ENCODE measurements at places on chromosomes 1 and 21.

DNA sequence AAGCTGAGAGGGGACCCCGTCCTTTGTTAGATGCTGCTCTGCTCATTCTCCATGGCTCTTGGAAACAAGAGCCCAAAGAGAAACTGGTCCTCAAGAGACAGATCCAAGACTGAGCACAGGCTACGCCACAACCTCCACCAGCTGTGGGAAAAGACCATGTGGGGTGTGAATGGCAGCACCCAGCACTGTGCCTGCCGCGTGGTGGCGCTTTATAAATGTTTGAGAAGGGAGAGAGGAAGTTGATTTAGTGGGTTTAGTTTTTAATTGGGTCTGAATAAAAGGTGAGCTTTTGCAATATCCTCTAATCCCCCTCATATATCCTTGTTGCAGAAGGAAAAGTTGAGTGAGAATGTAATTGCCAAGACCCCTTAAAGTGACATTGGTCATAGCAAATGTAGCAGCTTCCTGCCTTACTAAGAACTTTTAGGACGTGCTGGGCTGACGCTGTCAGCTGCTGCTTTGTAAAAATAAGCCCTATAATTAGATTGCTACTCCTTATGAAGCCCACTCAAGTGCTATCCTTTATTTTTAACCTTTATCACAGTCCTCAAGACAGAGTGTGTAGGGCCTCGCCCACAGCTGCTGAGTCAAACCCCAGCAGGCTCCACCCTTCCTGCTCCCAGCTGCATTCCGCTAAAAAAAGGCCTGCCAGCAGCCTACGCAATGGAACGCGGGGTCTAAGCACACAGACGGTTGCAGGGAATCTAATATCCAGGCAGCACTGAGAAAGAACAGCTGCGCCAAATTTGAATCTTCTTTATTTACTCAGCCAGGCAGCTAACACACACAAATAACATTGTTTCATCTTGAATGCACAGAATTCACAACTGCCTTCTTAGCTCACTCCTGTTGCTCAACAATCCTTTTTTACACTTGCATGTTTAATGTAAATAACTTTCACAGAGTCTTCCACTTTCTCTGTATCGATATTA, 47.4 kb upstream of the PRDX6 start:
- peak; percentile 42 for DNase-seq

- DNase-seq: no peak
Measured at GRCh38 chr1:119966020-119966419, 69.7 kb upstream of the ADAM30 start.

- DNase-seq: no peak
Measured at GRCh38 chr1:24236789-24237371, 49.8 kb upstream of the IFNLR1 start.

DNA sequence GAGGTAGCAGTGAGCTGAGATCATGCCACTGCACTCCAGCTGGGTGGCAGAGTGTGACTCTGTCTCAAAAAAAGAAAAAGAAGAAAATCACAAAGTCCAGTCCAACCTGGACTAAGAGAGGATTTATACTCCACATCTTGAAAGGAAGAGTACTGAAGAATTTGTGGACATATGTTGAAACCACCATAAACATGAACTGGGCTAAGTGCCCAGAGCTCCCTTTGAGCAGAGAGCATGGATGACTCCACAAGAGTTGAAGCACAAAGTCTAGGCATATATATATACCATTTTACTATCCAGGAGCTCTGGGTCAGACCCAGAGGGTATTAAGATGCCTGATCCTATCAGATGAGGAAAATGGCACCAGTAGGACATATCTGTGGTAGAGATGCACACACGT, 86.6 kb downstream of the OMA1 start:
- no peak for DNase-seq

DNA sequence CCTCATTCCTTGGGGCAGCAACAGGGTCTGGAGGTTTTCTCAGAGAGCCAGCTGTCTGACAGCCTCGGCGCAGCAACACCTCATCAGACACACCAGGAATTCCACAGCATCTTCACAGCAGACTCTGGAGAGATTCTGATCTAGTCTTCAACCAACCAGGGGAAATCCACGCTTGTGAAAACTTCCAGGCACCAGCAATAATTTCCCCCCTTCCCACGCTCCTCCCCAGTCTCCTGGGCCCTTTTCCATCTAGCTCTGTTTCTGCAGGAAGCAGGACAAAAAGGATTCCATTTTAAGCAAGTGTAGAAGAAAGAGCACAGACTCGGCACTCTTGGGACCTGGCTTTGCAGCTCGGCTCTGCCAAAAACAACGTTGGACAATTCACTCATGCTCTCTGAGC, 44.3 kb upstream of the CAPZB start:
- DNase-seq: no peak

DNA sequence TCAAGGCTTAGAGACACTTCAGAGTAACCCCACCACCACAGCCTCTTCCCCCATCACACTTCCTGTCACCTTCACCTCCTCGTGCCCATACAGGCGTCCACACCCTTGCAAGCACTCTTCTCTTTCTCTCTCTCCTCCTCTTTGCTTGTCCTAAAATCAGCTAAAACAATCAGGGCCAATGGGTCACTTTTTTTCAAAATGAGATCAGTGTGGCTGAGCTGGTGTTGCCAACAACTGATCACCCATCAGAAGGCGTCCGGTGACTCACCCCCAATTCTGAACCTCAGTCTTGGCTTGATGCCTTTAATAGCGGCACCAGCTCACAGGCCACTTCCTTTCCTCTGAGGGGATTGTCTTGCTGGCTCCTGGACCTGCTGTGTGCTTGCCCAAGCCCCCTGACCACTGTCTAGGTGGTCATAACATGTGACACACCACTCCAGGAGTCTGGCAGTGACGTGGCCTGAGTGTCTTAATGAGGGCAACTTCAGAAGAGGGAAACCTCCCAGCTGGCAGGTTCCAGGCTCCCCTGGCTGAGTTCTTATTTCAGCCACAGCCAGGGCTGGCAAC, 1.6 kb downstream of the DRAXIN start:
- DNase-seq: no peak

GRCh38 chr21:15293240-15293639, 228.4 kb upstream of the NRIP1 start:
- no peak for DNase-seq

GRCh38 chr1:101967871-101968270, 28.9 kb downstream of the OLFM3 start:
- no peak for DNase-seq

DNA sequence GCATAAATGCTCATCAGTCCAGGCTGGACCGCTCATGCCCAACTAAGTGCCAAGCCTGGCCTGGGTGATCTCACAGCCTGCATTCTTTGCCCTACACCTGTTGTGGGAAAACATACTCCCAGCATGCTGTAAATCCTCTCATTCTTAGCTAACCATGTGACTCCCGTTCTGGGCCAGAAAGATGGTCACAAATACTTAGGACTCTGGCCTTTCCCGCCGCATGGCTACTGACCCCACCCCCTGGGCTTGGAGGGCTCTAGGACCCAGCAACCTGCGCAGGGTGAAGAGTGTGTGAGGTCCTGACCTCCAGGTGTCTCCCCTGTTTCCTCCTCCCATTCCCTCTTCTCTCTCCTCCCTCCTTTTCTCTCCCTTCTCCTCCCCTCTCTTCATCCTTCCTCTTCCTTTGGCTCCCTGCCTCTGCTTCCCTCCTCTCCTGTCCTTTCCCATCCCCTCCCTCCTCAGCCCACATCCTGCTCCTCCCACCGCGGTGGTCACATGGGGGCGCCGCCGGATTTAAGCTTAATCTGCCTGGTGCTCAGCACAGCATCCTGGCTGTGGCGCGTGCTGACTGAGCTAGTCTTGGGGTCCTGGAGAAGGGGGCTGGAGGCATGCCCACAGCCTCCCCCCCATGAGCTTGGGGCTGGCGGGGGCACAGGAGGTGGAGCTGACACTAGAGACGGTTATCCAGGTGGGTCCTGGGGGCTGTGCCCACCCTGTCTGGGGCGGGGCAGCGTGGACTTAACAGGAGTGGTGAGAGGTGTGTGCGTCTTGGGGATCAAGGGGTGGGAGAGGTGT, at the start of gene CROCC:
CROCC (plus strand) TSS at position 541 of the 795 bp plus-strand sequence; CDS start at position 629, 88 bp downstream.
- no peak for DNase-seq

- no peak for DNase-seq
Measured at GRCh38 chr1:114620419-114620818, 39.0 kb upstream of the BCAS2 start.

DNA sequence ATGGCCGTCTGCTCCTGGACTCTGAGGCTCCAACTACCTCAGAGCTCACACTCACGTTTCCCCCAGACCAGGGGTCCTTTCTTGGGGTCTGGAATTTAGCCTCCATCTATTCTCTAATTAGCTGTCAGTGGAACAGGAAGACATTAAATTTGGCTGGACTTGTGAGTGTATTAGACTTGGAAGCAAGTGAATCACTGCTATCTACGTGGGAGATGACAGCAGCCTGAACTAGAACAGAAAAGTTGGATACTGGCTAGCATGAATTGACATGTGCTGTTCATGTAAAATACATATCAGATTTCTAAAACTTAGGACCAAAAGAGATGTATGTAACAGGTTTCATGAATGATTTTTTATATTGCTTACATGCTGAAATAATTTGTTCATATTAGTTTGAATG, 28.0 kb downstream of the TAF5L start:
- no peak for DNase-seq

DNA sequence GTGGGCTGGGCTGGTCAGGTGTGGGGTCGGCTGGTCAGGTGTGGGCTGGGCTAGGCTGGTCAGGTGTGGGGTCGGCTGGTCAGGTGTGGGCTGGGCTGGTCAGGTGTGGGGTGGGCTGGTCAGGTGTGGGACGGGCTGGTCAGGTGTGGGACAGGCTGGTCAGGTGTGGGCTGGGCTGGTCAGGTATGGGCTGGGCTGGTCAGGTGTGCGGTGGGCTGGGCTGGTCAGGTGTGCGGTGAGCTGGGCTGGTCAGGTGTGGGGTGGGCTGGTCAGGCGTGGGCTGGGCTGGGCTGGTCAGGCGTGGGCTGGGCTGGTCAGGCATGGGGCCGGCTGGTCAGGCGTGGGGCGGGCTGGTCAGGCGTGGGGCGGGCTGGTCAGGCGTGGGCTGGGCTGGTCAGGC, 6.3 kb upstream of the FNDC10 start:
- no peak for DNase-seq

DNA sequence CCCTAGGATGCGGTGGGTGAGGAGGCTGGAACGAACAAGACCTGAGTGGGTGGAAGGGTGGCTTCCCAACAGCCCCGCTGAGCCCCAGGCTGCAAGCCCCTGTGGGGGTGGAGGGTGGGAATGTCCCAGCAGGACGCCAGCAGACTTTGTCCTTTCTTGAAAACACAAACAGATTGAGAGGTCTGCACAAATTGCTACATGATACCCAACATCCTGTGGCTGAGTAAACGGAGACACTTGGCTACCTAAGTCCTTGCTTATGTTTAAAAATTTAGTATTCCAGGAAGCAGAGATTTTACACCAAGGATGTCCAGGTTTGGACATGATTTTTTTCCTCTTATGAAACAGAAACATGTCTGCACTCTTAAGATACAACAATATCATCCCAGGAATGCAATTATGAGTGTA, 11.8 kb upstream of the F3 start:
- no peak for DNase-seq

DNA sequence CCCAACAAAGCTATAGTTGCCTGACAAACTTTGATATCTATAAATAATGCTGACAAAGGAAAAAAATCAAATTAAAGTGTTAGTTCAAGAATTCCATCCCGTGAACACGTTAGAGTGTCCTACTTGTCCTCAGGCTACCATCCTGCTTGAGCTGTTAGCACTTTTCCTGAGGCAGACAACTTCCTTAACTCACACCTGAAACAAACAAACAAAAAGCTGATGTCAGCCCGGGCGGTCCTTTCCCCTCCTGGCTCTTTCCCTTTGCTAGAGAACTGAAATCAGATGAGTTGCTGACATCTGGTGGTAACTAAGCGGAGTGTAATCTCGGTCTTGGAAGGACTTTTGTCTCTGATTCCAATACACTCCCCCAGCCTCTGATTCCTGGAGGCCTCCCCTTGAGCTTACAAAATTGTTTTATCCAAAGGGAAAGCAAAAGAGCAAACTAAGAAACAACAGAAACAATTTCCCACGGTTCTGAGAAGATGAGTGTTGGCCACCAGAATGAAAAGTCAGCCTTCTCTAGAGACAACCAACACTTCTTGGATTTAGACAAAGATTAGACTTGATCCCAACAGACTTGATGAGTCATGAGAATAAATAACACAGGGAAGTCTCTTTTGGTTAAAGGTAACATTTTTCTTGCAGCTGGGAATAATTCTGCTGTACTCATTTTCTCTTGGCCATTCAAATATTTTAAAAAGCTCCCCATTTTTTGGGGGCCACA, 135.4 kb downstream of the PROX1 start:
- DNase-seq: no peak

DNA sequence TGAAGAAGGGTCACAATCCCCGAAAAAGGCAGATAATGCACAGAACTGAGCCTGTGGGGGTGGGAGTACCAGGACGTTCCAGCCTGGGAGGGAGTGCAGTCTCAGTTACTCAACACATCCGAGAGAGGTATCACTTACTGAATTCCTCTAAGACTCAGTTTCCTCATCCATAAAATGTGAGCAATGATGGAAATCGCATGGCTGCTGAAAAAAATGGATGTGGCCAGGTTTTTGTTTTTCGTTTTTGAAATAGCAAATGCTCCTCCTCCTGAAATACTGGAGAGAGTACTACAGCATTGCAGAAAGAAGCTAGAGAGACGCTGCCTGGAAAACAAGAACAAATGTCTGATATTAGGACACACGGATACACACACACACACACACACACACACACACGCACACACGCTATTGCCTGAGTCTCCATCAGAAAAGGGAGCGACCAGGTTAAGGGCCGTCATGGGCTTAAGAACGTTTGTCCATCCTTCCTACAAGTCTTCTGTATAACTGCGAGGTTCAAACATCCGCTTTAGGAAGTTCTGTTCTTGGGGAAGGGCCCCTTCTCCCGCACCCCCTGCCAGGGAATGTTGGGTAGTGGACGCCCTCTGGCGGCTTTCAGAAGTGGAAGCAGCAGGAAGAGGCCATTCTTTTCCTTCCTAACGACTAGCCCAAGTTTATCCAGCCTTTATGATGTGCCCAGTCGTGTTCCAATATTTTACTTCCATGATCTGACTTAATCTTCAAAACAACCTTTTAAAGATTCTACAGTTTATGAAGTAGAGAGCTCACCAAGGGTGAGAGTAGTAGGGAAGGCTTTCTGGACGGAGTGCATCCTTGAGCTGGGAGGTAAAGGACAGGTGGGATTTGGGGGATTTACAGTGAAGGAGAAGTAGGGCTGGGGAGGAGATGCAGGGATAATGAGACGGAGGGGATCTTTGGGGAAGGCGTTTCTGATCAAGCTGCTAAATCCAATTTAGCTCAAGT, 699 bp upstream of the NES start:
- no peak for DNase-seq

All from activated T-helper 1 cell treated with Interleukin-2 at 50 U/mL for 16 hours (primary cell).